Uterus (tissue), 4 donors: ENCODE measurements at places on chromosomes 3 and 15. TPM values are rescaled to one million over a fixed set of nuclear protein-coding genes. Genes with fewer than 3 reads are reported as not detected.

GRCh38 chr15:25759421-25759820 lies 103.7 kb downstream of the ATP10A start:
- no peak for DNase-seq

- DNase-seq, result no peak
Measured at GRCh38 chr15:59410391-59410896, 27.5 kb upstream of the FAM81A start.

DNA sequence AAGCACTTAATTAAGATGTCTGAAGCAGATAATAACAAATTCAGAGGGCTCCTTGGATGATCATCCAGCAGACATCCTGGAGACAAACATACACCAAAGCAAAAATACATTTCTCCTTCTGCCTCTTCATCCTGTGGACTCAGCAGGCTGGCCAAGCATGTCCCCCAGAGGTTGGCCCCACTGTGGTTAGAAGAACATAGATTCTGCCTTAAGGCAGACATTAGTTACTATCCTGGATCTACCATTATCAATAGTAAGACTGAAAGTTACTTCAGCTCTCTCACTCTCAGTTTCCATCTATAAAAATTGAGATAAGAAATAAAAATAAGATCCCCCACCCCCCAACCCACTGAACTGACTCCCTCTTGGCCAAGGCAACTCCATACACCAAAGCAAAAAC lies 28.6 kb upstream of the TGFBR2 start:
- DNase-seq, result no peak

DNA sequence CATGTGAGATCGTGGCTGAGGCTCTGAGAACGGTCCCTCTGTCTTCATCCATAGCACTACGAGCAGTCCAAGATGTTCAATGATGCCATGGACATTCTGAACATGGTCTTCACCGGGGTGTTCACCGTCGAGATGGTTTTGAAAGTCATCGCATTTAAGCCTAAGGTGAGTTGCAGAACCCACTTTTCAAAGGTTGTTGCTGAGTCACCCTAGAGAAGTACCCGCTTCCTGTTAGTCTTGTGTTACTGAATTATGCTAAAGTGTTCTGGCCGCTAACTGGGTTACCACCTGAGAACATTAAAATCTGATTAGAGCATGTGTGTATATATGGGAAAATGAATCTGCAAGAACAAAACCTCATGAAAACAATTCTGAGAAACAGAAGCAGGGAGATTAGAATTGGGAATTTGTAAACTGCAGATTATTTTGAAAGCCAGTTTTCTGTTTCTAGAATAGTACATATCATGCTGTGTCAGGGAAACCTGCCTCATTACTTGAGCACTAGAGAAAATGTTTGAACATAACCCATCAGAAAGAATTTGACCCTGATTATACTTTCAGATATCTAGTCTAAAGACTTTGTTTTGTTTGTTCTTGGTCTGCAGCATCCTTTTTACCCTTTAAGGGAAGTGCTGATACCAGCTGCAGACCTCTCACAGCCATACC lies 92.6 kb downstream of the CHDH start:
- no peak for DNase-seq

- DNase-seq, result no peak
Measured at GRCh38 chr3:160210799-160211221, 14.4 kb upstream of the C3orf80 start.

GRCh38 chr15:90681480-90681879 lies 35.7 kb upstream of the BLM start:
- no peak for DNase-seq

DNA sequence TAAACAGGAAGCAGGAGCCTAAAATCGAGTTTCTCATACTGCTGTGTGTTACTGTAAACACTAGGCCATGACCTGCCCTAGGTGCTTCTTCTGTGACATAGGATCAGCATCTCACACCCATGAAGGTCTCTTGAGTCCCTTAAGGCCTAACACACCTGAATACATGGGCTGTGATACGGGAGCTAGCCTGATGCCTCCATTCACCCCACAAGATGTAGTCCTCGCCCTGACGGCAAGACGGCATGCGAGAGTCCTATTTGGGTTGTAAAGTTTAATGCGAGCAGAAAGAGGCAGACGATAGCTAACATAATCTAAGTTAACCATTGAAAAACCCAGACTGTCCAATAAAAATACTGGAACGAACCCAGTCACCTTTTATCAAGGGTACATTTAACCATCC lies 241.1 kb upstream of the ICE2 start:
- no peak for DNase-seq

DNA sequence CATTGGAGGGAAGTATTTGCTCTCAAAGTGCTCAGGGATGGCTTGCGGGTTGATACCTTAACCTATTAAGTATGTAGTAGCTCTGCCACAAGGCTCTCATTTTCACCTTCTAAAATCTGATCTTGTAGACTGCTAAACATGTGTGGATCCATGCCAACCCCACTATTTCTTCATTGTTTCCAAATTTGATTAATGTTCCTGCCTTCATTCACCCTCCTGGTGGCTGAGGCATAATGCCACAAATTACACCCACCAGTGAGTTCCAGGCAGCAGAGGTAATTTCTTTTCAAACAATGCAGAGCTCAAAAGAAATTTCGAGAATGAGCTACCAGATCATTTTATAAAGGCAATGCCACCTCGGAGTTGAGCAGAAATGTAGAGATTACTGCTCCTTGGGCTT lies 71.0 kb downstream of the EDEM1 start:
- no peak for DNase-seq

DNA sequence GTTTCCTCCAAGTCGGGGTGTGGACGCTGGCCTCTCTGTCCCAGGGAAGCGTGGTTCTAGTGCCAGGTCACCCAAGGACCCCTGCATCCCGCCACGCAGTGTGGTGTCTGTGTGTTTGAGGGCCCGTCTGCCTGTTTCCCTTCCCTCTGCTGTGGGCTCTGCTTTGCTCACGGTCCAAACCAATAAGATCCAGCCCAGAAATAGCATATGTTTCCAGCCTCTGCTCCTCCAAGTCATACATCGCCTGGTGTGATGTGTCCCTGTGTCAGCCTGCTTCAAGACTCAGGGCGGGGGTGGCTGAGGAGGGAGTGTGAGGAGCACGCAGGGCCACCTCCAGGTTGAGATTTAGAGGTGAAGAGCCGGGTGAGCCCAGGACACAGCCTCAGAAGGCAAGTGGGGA lies 21.9 kb upstream of the RPL29 start:
- DNase-seq, result no peak

DNA sequence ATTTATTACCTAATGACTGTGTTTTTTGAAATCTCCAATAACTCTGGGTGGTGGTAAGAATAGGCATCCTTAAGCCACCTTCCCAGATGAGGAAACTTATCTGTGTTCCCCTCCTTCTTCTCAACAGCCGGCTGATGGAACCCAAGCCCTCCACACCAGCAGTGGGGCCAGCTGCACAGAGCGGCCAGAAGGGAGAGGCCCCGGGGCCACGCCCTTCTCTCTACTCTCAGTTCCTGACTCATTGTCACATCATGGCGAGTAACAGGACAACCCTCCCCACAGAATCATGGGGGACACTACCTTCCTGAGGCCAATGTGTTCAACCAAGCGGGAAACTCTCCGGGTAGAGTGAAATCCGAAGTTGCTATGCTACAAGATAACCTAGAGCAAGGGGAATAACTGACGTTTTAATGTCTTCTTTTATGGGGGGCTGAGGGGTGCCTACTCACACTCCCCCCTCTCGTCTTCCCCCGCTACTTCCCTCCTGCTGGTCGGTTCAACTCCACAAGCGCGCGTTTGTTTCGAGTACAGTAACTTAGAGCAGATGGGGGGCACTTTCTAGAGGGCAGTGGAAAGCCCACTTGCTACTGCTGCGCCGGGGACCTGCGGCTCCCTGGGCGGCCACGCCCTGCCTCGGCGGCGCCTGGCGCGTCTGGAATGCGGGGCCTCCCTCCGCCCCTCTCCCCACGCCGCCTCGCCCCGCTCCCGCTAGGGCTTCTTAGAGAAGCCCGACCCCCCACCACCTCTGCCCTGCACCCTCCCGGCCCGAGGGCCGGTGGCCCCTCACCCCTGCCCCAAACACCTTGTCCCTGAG lies 621 bp downstream of the ANXA2 start:
- peak; percentile 59 for DNase-seq

DNA sequence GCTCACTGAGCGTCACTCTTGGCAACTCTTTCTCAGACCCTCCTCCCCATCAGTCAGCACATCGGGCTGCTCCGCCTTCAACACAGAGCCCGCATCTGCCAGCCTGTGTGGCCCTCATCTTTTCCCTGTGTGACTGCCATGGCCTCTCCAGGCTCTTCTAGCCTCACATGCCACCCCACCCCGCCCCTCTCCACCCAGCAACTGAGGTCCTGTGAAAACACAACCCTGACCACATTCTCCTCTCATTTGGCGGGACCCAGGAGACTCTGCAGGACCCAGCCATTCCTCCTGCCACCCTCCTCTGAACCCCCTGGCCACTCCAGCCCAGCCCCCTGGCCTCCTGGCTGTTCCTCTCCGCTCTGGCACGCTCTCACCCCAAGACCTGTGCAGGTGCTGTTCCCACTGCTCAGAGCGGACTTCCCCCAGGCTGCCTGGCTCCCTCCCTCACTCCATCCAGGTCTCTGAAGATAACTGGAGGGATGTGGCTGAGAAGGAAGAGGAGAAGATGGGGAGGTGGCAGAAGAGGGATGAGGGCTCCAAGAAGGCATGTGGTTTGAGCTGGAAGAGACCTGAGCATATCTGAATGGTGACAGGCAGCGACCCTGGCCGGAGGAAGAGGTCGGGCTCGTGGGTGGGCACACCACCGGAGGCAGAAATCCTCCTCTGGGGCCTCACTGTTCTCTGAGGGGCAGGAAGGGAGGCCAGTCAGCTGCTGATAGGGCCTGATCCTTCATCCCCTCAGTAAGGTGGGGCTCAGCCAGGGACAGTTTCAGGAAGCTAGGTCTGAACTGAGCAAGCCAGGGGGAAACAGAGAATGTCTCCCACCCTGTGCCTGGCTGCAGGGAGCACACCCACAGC lies 111.2 kb upstream of the RPL32 start:
- no peak for DNase-seq

DNA sequence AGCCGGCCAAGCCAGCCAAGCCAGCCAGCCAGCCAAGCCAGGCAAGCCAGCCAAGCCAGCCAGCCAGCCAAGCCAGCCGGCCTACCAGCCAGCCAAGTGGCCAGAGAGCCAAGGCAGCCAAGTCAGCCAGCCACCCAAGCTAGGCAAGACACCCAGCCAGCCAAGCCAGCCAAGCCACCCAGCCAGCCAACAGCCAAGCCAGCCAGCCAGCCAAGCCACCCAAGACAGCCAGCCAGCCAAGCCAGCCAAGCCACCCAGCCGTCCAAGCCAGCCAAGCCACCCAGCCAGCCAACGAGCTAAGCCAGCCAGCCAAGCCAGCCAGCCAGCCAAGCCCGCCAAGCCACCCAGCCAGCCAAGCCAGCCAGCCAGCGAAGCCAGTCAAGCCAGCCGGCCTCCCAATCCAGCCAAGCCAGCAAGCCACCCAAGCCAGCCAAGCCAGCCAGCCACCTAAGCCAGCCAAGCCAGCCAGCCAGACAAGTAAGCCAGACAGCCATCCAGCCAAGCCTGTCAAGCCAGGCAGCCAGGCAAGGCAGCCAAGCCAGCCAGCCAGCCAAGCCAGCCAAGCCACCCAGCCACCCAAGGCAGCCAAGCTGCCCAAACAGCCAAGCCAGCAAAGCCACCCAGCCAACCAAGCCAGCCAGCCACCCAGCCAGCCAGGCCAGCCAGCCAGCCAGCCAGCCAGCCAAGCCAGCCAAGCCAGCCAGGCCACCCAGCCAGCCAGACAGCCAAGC lies 200.5 kb downstream of the GOLGA6L6 start:
- peak; percentile 60 for DNase-seq

- DNase-seq, result no peak
Measured at GRCh38 chr3:10310578-10310977, 10.3 kb downstream of the SEC13 start.

GRCh38 chr15:33834892-33835743 lies 133.2 kb upstream of the CHRM5 start:
- no peak for DNase-seq

GRCh38 chr3:17055374-17056276 lies 170.9 kb downstream of the PLCL2 start:
- no peak for DNase-seq

DNA sequence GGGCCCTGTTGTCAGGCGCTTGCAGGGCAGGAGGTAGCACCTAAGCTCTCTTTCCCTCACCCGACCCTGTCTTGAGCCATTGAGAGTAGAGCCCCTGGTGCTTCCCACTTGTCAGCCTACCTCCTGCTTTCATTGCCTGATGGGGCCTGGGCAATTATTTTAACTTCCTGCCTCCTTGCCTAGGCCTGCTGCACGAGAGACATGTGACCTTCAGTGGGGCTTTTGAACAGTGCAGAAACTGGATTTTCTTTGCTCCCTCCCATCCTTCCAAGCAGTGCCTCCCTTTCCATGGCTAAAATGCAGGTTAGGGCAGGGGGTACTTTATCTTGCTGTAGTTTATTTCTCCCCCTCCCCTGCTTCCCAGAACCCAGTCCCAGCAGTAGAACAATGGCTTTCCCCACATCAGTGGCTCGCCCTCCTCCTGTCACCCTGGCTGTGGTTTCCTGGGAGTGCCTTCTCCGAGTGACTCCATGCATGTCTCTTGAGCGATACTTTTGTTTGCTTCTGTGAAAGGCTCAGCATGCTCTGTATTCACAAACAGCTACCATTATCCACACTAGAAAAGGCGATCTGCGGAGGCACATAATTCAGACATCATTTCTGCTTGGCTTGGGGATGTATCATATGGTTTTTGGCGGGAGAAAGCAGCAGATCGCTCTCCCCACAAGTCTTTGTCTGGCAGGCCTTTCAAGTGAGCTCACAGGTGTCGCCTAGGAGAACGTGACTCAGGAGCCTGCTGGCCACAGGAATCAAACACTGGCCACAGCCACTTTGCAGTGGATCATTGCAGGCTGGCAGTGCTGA lies 24.1 kb downstream of the PDIA5 start:
- no peak for DNase-seq

- DNase-seq, result peak; percentile 9
Measured at GRCh38 chr3:14141144-14141543, 16.3 kb downstream of the TMEM43 start.

DNA sequence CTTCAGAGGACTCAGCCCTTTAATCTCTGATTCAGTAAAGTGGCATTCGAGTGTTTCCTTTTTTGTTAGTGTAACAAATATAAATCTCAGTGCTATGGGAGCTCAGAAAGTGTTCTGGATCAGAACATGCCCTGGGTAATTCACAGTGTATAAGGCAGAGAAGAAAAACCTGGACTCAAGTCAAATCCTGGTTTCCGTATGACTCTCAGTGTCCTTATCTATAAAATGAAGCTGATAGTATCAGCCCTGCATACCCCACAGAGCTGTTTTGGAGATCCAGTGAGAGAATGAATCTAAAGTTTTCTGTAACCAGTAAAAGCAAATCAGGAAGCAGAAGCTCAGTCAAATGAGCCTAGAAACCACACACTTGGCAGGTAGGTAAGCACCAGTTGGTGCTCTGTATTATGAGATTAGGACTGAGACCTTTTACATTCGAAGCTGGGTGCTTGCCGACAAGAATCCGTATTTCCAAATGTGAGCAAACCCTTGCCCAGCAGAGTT lies 67.2 kb downstream of the IL1RAP start:
- DNase-seq, result no peak

GRCh38 chr3:119531151-119531550 lies 28.3 kb downstream of the CD80 start:
- DNase-seq, result no peak

GRCh38 chr3:133475245-133476010 lies 75.6 kb downstream of the BFSP2 start:
- DNase-seq, result no peak

- no peak for DNase-seq
Measured at GRCh38 chr3:141793476-141794260, 30.5 kb downstream of the GRK7 start.

The RTP3 gene
- not detected for total RNA-seq

The PTX3 gene
- total RNA-seq, result 7.9 TPM

The SERINC4 gene
- not detected for total RNA-seq

The MYRIP gene
- 3.5 TPM for total RNA-seq

The ATP8B4 gene
- total RNA-seq, result 112 TPM

The INKA1 gene
- total RNA-seq, result 3.8 TPM

The CGGBP1 gene
- total RNA-seq, result 104 TPM

The CCNDBP1 gene
- total RNA-seq, result 27.9 TPM

The MAP3K13 gene
- total RNA-seq, result 8.8 TPM
